ENCODE measurements at places on chromosomes 1 and 21.

GRCh38 chr21:31772674-31773555, 41.0 kb upstream of the SCAF4 start:
- no peak for DNase-seq

GRCh38 chr1:33502726-33503125, 30.3 kb downstream of the ZSCAN20 start:
- DNase-seq = no peak

- peak; percentile 16 for DNase-seq
Observed at GRCh38 chr1:245156736-245157505, 2.1 kb downstream of the KIF26B start.

GRCh38 chr1:37477946-37478345, 3.6 kb downstream of the ZC3H12A start:
- no peak for DNase-seq

- DNase-seq = no peak
Observed at GRCh38 chr1:156372265-156372586, 3.2 kb downstream of the RHBG start.

DNA sequence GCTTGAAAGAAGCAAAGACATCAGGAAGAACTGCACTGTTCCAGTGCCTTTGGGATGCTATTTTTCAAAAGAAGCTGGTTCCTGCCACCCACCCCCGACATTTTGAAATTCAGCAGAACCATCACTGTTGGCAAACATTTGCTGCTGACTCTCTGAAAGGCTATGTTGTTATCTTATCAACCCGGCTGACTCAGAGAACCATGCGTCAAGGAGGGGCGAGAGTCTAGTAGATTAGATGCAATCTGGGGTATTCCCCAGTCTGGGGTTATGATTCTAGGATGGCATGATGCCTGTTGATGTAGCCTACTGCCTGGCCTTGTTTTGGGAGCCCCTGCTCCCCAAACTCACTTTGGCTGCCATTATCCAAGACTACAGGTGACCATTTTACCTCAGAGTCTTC, 267.8 kb upstream of the RUNX1 start:
- no peak for DNase-seq

DNA sequence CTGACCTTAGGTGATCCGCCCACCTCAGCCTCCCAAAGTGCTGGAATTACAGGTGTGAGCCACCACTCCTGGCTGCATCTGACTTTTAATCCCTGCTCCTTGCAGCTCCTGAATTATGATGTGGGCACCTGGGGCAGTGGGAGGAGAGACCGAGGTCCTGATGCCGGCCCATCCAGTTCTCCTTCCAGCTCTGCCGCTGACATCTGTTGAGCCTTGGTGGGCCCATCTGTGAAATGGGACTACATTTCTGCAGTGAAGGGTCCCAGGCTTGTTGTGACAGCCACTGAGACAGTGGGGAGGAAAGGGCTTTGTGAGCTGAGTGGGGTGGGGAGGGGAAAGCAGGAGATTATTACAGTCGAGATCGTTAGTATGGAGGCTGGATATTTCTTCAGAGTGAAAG, 11.8 kb downstream of the PLA2G2F start:
- no peak for DNase-seq

- peak; percentile 9 for DNase-seq
Observed at GRCh38 chr1:59146651-59147358, 150.1 kb upstream of the FGGY start.

DNA sequence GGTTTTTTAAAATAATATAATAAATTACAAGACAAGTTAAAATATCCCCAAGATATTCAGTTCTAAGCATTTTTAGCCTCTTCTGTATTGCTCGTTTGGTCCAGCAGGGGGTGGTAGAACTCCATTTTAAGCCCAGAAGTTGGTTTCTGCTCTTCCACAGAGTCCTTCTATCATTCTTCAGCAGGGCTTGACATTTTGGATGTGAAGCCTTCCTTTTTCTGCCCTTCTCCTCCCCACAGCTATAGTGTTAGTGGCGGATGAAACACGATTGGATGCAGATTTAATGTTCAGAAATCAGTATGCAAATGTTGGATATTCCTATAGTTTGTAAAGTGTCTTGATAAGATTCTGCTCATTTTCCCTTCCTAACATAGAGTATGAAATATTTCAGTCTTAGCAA, 1.4 kb downstream of the NCAM2 start:
- DNase-seq = peak; percentile 69

- no peak for DNase-seq
Observed at GRCh38 chr1:33822396-33822795, 41.5 kb upstream of the HMGB4 start.

DNA sequence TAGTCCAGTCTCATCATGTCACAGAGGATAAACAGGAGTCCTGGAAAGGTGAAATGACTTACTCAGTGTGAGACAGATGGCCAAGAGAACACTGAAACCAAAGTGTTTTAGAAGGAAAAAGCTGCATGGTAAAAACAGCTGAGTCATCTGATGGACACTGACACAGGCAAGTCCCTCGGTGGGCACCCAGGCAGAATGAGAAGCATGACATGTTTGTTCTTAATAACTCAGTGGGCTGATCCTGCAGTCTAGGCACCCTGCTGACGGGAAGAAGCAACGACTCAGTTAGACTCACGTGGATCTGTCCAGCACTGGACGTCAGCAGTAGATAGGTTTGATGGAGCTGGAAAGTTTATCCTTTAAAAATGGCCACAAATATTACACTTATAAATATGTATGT, 116.9 kb downstream of the RGS7 start:
- peak; percentile 19 for DNase-seq

DNA sequence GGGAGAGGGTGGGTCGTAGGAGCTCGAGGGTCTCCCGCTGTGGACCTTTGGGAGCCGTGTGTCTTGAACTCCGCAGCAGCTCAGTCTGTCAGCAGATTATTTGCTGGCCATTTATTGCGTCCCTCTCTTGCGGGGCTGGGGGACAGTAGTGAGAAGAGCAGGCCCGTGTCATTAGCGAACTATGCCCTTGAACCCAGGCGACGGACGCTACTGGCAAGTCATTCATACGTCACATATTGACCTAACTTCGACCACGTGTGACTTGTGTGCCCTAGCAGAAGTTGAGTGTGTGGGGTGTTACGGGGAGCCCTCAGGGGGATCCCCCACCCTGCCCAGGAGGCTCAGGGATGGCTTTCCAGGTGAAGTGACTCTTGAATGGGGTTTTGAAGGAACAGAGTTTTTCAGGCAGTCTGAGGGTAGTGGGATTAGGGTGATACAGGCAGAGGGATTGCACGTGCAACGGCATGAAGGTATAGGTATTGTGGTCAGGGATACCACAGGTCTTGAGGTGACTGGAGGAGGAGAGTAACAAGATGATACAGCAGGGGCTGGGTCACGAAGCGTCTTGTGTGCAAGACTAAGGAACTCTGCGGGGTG, 13.0 kb downstream of the RCC1 start:
- no peak for DNase-seq

DNA sequence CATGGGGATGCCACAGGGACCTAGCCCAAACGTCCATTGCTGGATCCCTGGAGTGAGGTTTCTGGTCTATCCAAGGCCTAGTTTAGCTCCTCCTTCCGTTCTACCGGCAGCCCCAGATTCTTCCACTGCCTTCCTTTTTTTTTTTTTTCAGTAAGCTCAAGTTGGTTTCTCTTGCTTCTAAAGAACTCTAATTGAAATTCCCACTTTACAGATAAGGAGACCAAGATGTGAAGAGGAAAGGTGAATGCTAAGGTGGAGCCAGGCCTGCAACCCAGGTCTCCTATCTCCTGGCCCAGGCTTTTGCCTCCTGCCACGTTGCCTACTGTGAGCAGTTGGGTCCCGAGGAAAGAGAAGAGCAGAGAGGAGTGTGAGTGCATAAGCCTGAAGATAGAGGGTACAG, 31.5 kb upstream of the CLIC4 start:
- DNase-seq = no peak

- DNase-seq = peak; percentile 5
Observed at GRCh38 chr1:100036718-100037655, 67.2 kb downstream of the SLC35A3 start.

GRCh38 chr1:161705537-161705936, 1.5 kb upstream of the FCRLA start:
- no peak for DNase-seq

GRCh38 chr1:203172184-203173010, 3.2 kb downstream of the MYBPH start:
- peak; percentile 84 for DNase-seq

GRCh38 chr21:32834211-32834915, 62.8 kb upstream of the PAXBP1 start:
- no peak for DNase-seq

- DNase-seq = no peak
Observed at GRCh38 chr1:158068918-158069317, 75.5 kb downstream of the KIRREL1 start.

DNA sequence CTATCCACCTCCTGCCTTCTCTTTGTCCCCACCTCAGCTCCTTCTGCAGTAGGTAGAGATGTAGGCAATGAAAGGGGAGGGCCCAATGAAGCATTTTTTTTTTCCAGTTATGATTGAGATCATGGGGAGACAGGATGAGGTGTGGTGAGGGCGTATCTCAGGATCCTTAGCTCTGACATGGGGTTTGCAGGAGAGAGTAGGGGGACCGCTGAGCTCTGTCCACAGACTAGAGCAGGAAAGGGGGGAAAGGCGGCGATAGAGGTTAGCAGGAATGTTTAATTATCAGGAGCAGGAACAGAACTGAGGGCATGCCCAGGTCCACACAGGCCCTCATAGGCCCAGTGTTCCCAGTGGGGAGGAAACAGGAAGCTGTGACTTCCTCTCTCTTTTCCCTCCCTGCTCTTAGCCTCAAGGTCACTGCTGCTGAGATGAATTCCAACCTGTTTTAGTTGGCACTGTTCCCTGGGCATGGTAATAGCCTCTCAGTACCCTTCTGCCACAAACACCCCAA, 901 bp upstream of the RXFP4 start:
- peak; percentile 84 for DNase-seq

GRCh38 chr1:43619996-43620920, 29.7 kb upstream of the KDM4A start:
- no peak for DNase-seq

DNA sequence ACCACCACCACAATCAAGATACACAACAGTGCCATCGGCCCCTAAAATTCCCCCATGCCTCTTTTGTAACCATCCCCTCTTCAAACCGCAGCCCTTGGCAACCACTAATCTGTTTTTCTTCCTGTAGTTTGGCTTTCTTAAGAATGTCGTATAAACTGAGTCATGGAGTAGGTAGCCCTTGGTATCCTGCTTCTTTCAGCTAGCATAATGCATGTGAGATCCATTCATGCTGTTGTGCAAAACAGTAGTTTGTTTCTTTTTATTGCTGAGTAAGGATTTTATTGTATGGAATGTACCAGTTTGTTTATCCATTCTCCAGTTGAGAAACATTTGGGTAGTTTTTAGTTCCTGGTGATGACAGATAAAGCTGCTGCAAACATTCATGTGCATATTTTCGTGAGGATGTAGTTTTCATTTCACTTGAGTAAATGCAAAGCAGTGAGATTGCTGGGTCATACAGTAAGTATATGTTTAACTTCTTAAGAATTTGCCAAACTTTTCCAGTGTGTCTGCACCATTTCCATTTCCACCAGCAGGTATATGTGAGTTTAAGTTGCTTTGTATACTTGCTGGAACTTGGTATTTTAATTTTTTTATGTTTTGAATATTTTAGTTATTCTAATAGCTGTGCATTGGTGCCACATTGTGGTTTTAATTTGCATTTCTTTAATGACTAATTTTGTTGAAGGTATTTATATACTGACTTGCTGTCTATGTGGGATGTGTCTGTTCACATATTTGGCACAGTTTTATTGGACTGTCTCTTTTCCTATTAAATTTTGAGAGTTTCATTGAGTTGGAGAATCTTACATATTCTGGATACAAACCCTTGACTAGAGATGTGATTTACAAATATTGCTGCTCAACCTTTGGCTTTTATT, 148.4 kb upstream of the MAP1LC3C start:
- peak; percentile 96 for DNase-seq

DNA sequence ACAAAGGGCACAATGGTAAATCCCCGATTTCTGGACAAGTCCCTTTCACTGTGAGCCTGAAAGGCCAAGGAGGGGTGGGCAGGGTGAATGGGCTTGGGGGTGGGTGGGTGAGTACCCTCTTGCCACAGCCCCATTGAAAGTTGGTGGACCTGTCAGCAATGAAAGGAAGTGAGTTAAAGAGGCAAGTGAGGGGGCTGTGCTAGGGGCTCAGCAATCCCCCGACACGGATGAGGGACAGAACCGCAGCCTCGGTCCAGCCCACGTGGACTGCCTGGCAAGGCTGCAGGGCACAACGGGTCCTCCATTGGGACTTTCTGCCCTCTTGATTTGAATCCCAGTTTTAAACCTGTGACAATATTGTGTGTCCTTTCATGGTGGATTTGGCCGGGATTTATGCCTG, 255.3 kb downstream of the FOXD2 start:
- no peak for DNase-seq

- no peak for DNase-seq
Observed at GRCh38 chr1:58585581-58586151, 8.6 kb upstream of the TACSTD2 start.

DNA sequence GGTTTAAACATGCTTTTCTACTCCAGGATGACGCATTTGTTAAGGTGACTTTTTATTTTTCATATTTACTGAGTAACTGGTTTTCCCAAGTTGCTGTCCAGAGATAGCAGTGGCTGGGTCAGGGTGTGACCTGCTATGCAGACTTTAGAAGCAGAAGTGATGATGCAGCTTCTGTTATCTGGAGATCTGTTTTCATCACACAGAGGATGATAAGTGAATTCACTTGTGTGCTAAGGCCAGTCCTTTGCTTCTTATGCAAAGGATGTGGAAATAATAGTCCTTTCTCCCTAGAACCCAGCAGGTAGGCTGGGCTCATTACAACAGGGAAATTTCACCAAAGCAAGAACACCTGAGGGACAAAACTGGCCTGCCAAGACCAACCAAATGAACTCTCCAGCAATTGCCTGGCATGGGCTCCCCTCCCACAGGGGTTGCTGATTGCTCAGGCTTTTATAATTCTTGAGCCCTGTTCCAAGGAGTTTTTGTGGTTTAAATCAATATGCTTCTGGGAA, 97.8 kb upstream of the LPGAT1 start:
- peak; percentile 16 for DNase-seq

DNA sequence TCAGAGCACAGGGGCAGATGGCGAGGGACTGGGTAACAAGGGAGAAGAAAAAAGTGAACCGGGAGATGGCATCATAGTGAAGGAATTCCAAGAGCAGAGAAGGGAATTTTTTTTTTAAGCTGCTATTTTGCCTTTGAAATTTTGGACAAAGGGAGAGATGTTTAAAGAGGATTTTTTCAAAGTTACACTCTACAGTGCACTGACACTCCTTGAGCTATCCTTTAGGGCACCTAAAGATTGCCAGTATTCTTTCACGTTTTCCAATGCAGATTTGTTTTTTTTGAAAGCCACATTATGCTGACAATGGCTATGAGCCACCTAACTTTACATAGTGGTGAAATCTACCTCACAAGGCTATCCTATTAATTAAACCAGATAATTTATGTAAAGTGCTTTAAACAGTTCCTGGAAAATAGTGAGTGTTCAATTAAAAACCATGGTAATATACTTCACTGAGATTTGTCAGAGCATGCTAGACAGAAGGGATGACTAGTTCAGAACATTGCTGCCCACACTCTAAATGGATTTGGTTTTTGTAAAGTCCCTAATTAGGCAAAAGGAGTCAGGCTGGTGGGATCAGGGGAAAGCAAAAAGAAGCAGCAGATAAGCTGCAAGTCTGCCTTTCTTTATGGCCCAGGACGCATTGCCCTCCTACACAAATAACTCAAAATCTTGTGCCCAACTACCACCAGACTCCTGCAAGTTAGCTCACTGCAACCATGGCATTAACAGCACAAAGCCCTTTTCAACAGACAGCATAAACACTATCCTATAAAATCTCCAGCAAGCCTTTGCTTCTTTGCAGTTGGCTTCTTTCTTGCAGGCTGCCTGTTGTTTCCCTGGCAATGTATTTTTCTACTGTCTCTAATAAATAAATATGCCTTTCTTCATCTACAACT, 53.9 kb downstream of the PRDX6 start:
- no peak for DNase-seq
